ENCODE measurements at places on chromosomes 3 and 15.

GRCh38 chr3:65712140-65712539 lies 326.6 kb downstream of the MAGI1 start:
- no peak for DNase-seq

DNA sequence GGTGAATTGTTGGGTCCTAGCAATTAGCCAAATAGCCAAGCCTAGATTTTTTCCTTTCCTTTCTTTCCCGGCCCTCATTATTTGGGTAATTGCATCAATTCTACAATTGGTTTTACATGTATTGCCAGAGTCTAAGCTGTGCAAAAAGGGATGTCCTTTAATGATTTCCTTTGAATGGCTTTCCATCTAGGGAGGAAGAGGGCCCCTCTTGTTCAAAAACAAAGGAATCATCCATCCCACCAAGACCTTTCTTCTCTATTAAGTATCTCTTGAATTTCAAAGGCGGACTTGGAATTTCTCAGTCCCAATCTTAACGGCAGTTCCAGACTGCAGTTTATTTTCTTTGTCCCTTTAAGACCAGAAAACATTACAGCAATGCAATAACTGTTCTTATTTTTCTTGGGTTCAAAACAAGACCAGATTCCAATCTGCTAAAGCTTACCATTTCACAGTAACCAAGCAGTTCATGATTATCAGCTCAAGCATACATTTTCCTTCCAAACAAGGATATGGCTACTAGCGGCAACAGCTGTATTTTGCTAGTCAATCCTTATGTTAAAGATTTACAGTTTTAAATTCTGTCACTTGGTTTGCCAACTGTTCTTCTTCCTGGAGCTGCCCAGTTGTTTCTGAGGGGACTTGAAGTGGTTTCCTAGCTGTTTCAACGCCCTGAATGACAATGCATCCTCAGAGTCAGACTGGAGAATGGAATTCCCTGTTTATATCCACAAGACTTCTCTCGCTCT lies 91.4 kb upstream of the LRIG1 start:
- DNase-seq = no peak

GRCh38 chr15:76342058-76342381 lies 5.4 kb downstream of the ISL2 start:
- DNase-seq = no peak

DNA sequence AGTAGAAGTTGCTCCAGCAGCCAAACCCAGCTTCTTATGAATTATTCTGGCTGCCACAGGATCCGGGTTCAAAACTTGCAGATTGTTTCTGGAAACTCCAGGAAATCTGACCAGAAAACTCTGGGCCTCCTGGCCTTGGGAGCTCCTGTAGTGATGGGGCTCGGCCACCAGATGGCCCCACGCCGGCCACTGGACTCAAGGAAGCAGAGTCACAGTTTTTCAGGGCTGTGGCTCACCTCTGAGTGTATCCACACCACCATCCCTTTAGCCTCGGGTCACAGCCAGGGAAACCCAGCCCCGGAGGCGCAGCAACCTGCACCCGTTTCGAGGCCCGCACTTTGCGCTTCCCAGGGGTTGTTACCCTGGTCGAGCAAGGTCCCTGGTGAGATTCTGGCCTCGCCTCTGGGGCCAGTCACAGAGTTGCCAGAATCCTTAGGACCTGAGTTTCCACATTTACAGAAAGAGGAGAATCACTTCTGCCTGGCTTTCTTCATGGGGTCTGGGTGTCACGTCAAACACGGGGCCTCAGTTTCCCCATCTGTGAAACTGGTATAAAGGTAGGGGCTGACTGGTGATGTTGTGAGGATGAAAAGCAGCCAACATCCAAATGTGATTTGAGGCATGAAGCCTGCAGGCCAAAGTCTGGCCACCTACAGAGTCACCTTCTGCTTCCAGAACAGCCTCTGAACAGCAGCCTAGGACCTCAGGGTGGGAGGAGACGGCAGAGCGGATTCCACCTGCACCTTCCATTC lies 53.5 kb upstream of the LCTL start:
- peak; percentile 4 for DNase-seq

DNA sequence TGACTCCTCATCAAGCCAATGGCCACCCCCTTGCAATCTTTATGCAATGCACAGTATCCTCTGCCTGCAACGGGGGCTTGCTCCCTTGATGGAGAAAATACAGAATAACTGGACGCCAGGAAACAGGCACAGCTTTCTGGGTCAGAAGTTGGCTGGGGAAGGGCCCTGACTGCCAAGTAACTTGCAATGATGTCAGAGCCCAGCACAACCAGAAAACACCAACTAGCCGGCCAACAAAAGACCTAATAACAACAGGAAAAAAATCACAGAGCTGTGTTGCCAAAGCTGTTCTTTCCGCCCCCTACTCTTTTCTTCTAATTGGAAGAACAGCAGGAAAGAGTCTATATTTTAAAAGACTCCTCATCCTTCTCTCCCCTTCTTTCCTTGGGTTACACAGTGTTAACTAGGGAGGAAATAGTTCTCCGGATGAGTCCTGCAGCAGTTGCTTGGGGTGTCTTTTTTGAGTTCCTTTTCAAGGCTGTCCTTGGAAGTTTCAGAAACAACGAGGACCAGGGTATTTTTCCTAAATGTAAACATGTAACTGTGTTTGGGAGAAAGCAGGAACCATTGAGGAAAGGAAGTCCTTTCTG lies 1.4 kb upstream of the SEMA6D start:
- DNase-seq = no peak

DNA sequence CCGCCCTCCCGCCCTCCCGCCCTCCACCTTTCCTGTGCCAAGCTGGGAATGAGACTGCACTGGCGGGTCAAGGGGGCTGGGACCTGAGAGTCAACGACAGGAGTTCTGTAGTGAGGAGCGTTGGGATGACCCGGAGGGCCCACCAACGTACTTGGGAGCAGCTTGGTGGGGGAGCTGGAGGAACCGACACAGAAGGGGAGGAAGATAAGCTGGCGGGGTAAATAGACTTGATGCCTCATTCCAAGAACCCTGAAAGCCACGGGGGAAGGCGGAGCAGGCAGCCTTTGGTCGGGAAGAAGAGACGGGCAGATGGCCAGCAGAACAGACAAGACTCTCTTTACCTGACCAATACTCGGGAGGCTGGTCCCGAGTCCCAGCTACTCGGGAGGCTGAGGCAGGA lies 277 bp downstream of the FMN1 start:
- no peak for DNase-seq

GRCh38 chr3:187878772-187879518 lies 133.7 kb upstream of the BCL6 start:
- peak; percentile 57 for DNase-seq

GRCh38 chr3:148535001-148535400 lies 162.7 kb upstream of the AGTR1 start:
- no peak for DNase-seq

- no peak for DNase-seq
Observed at GRCh38 chr3:57234613-57235575, 7.4 kb downstream of the APPL1 start.

DNA sequence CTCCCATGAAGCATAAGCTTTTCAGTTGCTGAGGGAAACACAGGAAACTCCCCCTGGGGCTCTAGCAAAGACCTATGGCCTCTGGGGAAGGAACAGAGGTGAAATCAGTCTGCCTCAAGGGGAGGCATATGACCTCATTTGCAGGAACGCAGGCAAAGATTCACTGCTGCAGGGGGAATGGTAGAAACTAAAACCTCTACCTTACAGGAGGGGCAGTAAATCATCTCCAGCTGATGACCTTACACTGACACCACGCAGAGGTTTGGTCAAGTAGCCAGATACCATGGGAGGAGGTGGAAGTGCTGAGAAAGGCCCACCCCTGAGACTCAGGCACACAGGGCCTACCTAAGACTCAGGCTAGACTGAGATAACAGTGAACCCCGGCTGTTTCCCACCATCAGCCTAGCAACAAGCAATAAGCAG lies 81.1 kb downstream of the RAD18 start:
- DNase-seq = no peak

- no peak for DNase-seq
Observed at GRCh38 chr3:89315750-89316470, 208.5 kb downstream of the EPHA3 start.

DNA sequence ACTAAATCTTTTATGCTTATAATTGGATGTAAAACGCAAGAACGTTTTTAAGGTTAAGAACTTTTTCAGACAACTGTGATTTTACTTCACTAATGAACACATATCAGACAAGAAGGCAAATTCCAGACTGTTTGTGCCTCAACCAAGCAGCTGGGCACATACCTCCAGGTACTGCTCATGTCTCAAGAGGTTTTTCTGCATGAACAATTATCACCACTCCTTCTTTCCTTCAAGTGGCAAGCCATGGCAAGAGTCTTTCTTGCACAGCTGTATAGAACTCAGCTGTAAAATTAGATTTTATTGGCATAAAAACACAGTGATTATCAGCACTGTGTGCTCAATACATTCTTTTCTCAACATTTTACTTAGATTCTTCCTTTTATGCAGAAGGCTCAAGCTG lies 64.3 kb downstream of the FNDC3B start:
- DNase-seq = no peak

GRCh38 chr15:85402195-85402881 lies 21.9 kb downstream of the AKAP13 start:
- no peak for DNase-seq

DNA sequence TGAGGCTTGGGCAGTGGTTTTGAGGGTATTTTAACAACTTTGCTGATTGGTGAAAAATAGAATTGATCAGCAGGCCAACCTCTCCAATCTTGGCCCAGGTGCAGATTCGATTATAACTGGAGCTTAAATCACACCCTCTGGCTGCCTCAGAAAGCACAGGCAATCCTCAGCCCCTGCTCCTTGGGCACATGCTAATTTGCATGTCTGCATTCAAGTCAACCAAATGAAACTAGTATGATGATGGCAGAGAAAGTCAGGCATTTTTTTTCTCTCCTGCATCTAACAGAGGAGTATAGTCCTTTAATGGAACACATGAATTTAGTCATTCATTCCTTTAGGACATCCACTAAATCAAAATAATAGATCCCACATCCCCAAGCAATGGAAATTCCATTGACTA lies 16.8 kb upstream of the NMNAT3 start:
- no peak for DNase-seq

DNA sequence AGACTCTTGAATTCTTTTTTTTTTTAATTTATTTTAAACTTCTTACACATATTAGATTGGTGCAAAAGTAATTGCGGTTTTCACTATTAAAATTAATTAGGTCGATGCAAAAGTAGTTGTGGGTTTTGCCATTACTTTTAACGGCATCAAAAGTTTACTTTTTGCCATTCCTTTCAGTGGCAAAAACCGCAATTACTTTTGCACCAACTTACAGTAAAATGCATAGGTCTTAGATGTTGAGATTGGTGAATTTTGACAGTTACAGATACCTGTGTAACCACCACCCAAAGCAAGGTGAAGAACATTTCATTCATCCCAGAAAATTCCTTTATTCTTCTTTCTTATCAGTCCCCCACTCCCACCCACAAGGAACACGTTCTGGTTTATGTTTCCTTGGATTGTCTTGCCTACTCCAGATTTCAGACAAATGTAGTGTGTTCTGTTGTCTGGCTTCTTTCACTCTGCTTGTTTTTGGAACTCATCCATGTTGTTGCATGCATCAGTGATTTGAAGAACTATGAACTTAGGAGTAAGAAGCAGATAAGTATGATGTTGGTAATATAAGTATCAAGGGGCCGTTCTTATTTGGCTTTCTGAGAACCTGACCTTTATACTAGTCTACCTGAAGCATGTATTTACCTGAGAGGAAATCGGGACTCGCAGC lies 198.4 kb upstream of the UBE2E1 start:
- no peak for DNase-seq

DNA sequence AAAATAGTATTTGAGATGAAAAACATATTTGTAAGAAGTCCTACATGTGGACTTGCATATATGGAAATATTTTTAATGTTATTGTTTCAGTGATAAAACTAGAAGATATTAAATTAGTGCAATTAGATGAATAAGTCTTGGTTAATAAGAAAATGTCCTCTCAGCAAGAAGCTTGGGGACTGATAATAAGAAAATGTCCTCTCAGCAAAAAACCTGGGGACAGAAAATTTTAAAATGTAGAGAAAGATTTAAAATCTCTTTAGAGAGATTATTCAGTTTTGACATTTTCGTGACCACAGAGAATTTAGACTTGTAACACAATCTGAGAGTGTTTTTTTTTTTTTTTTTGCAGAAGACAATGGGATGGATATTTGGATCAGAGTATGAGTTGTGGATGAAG lies 156.0 kb downstream of the ISL2 start:
- DNase-seq = no peak
